ENCODE measurements at places on chromosomes 7 and 10.

DNA sequence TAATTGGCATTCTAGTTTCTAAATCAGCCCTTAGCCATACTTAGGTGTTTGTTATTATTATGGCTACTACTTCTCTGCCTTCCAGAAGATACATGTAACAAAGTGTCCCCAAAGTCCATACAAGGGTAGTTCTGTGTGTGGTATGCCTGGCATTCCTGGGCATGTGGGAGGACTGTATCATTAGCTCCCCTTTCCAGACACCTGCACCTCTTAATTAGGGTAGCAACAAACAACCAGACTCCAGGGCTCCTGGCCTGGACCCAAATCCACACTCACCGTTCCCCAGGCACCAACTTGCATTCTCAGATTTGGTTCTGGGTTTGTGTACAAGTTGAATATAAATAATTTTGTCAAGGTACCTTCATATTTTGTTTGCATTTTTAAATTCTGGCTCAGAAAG is 15.5 kb upstream of the CALD1 start:
- no peak for DNase-seq

- DNase-seq, result no peak
Measured at GRCh38 chr10:15324611-15325010, 46.5 kb downstream of the FAM171A1 start.

DNA sequence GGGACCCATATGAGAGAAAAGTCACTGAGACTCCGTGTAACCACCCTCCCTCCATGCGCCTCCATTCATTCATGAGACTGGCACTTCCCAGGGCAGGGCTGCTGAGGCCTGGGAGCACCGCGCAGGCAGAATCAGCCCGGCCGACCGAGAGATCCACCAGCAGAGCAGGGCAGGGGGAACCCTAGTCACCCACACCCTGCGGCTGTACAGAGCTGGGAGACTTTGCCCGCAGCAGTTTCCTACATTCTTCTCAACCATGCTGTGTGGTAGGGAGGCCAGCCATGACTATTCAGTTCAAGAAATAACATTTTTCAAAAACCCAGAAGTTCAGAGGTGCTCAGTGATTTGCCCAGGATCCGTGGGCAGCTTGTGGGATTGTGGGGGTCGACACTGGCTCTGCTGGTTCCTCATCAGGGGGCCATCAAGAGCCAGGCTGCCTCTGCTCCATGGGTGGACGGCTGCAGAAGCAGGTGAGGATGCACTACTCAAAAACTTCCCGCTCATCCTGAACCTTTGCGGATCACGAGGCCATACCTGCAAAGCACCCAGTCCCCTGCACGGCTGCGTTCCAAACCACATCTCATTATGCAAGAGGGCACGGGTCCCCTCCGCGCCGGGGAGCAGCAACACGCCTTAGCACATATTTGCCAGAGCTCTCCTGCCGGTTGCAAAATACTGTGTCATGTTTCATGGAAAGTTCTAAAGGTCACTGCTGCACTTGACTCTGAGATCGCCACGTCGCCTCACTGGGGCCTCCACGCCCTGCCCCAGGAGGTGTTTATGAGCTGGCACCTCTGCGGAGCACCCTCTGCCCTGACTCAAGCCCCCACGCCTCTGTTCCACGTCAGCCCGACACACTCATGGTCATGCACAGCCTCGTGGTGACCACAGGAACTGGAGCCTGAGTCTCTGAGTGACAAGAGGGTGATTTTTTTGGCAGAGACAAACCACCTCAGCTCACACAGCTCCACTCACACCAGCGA is 132.0 kb downstream of the PRKAG2 start:
- DNase-seq, result peak; percentile 94

DNA sequence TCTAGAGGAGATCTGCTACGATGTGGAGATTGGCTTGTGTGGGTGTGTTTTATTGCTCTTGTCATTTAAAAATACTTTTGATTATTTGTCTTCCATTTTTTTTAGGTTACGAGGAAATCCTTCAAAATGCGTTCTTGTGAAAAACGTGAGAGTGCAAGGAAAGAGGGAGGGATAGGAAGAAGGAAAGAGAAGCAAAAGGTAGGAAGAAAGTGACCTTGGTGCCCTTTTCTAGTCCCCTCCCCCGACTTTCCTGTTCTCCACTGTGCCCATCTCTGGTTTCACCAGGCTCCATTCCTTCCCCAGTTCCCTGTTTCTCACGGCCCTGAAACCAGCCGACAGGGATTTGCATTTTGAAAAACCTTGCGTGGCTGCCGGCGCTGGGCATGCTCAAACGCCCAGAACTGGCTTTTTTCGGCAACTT is 506 bp upstream of the GNAI1 start:
- peak; percentile 22 for DNase-seq

DNA sequence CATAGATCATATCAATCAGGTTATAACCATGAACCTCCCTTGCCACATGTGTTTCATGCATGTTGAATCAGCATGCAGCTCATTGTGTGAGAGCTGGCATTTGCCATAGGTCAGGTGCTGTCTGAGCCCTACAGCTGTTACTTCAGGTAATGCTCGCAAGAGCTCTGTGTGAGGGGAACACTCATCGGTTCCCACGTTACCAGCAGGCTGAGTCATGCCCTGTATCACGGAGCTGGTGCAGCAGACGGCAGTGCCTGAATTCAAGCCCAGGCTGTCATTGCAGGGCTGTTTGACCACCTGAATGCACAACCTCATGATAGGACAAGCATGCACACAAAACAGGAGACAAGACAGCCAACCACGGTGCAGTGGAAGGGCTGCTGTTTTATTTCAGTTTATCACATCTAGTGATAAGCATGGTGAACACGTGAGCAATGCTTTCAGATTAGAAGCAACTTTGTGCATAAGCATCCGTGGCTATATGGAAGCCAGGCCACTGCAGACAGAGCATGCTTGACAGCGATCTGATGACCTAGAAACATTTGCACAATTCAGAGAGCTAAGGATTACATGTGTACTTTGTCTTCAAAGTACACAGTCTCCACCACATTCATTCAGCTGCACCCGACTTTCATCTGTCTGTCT is 56.4 kb upstream of the PFKP start:
- no peak for DNase-seq

DNA sequence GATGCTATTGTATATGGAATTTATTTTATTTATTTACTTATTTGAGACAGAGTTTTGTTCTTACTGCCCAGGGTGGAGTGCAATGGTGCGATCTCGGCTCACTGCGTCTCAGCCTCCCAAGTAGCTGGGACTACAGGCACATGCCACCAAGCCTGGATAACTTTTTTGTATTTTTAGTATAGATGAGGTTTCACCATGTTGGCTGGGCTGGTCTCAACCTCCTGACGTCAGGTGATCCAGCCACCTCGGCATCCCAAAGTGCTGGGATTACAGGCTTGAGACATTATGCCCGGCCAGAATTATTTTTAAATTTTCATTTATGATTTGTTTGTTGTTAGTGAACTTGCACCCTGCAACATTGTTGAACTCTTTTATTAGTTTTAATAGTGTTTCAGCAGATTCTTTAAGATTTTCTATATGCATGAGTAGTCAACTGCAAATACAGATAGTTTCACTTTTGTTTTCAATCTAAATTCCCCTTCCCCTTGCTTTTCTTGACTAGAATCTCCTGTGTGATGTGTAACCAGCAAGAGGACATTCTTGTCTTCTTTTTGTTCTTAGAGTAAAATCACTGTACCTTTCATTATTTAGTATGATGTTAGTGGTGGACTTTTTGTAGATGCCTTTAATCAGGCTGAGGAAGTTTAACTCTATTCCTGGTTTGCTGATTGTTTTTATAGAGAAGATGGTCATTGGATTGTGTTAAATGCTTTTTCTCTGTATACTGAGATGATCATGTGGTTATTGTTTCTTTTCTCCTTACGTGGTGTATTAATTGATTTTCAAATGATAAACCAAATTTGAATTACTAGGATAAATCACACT is 27.8 kb downstream of the ZNF33A start:
- no peak for DNase-seq

Data from LoVo (cell line).